Lower leg skin (tissue), 4 donors: ENCODE measurements at places on chromosomes 13 and 19. TPM values are rescaled to one million over a fixed set of nuclear protein-coding genes. Genes with fewer than 3 reads are reported as not detected.

The FZR1 gene
- 55.6 TPM for total RNA-seq

The NBEA gene
- total RNA-seq = 2.9 TPM

The CDC16 gene
- 39.5 TPM for total RNA-seq

The ZNF527 gene
- total RNA-seq = 7.8 TPM

The OR7D2 gene
- not detected for total RNA-seq

The NKPD1 gene
- 50.7 TPM for total RNA-seq
